ENCODE measurements at places on chromosomes 2 and 18. TPM values are rescaled to one million over a fixed set of nuclear protein-coding genes. Genes with fewer than 3 reads are reported as not detected.

DNA sequence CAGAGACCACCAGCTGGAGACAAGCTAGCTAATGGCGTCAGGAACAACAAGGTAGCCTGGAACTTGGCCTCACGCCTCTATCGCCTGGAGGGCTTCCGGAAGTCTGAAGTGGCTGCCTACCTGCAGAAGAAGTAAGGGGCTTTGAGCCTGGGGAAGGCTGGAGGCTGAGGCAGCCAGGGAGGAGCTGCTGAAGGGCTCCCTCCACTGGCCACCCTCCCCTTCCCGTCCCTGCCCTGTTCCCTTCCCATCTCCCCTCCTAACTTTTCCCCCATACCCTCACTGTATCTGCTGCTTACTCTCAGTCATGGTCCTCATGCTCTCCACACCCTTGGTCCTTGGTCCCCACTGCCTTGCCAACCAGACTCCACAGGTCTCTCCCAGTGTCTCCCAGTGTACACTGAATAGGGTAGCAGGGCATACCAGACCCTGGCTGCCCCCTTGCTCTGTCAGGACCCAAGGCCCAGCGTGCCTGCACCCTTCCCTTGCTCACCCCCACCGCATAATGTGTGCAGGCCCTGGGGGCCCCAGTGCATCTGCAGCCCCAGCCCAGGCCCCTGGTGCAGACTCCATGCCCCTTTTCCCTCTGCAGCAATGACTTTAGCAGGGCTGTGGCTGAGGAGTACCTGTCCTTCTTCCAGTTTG lies 18.8 kb downstream of the PSD4 start:
- no peak for DNase-seq

GRCh38 chr2:17228461-17228860 lies 289.8 kb downstream of the RAD51AP2 start:
- DNase-seq: no peak

DNA sequence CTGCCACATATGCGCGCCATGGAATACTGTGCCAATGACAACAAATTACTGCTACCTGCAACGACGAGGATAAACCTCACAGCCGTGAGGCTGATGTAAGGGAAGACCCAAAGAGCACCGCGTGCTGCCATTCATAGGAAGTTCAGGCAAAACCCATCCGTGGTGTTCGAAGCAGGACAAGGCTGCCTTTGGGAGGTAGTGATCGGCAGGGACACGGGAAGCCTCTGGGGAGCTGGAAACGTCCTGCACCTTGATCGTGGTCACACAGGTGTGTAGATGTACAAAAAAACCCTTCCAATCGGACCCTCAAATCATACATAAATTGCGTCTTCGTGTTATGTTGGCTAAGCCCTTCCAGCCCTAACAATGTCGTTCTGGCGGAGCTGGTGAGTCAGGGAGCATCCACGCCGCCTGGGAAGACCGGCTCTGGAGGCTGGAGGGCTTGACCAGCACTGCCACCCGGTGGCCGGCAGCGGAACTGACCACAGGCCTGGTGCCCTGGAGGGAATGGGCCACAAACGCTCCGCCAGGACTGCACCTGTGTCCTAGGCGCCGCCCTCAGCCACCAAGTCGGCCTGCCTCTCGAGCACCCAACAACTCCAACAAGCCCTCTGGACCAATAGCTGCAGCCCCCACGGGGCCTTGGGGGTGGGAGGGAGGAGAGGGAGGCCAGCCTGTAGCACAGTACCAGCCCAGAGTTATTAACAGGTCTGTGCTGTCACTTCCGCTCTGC lies 4.1 kb upstream of the NEURL3 start:
- DNase-seq: no peak

DNA sequence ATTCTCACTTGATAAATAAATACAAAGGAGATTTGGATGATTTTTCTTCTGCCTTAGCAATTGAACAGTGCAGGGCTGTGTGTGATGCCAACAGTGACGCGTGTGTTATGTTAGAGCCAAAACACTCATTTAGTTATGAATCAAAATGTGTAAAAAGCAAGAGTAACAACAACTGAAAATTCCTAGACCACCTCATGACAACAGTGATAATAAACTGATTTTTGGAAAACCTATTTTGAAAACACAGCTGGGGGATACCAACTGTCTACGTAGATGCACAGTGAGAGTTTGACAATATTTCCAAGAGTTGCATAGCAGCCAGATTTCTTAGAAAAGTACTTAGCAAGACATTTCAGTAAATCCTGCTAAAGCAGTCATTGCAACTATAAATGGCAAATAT lies 323.9 kb downstream of the GALR1 start:
- no peak for DNase-seq

DNA sequence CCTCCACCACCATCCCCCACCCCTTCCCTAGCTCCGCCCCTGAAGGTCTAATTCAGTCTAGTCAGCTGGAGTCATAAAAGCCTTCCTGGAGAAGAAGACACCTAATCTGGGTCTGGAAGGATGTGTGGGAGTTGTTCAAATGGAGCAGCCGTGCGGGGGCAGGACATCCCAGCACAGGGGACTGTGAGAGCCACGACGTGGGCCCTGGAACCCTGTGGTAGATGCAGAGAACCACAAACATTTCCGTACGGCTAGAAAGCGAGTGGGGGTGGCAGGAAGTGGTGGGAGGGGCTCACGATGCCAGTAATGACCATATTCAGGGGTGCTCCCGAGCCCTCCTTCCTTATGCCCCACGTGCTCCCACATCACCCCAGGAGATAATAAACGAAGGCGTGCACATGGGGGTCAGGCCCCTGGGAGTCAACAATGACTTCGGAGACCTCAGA lies 20.9 kb upstream of the COL6A3 start:
- no peak for DNase-seq

GRCh38 chr2:106575955-106576354 lies 88.8 kb downstream of the CD8B2 start:
- no peak for DNase-seq

The CD8B2 gene
- not detected for total RNA-seq

The HOXD11 gene
- not detected for total RNA-seq

Data from esophagus muscularis mucosa (tissue), 4 donors.